ENCODE measurements at places on chromosomes 1 and 21.

GRCh38 chr1:10001016-10001665, 4.1 kb downstream of the RBP7 start:
- DNase-seq, result no peak

DNA sequence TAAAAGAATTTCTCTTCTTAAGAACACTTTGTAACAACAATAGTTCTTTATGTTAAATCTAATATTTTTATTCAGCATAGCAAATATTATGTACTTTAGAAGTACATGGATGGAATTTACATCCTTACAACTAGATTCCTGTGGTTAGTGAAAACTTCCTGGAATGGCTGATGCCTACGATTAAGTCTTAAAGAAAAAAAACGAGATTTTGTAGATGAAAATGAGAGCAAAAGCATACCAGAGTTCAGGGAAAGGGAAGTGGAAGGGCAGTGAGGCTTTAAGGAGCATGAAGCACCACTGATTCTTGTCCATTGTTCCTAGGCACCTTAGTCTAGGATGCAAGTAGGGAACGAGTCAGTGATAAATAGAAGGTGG, 26.7 kb downstream of the CFH start:
- peak; percentile 59 for DNase-seq

- DNase-seq, result no peak
Measured at GRCh38 chr1:170354690-170355089, 177.3 kb upstream of the GORAB start.

DNA sequence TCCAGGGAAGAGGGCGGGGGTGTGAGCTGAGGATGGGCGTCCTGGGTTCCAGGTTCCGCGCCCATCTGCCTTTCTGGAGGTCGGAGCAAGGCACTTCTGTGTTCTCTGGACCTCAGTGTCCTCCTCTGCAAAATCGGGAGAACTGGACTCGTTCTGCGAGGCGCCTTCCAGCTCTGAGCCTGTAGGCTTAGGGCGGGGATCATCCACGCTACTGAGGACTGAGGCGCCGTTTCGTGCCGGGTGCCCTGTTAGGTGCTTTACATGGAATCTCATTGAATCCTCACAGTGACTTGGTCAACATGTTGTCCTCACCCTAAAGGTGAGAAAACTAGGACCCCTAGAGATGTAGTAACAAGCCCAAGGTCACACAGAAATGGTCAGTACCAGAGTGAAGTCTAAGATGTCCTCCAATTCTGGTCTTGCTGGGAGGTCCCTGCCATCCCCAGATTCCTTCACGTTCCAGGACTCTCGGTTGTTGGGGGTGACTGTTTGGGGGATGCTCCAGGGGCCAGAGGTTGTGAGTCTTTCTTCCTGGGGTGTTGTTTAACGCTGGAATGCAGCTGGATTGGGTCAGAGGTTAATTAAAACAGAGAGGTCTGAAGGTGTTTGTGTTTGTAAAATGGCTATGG, 677 bp downstream of the PRKAA2 start:
- no peak for DNase-seq

DNA sequence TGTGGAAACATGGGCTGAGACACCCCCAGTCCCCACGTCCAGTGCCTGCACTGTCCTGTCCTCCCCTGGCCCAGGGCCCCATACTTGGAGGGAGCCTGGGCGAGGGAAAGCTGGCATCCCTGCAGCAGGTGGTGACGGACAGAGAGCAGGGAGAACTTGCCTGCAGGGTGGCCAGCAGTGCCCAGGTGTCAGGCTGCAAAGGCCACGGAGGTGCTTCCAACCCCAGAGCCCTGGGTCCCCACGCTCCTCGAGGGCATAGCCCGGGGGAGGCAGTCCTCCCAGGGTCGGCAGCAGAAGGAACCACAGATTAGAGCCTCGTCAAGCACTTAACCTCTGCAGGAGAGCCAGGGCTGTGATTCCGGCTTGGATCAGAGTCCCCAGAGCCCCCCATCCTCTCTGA, 77.5 kb downstream of the ARHGEF16 start:
- DNase-seq, result no peak

GRCh38 chr1:246181241-246181640, 325.8 kb downstream of the SMYD3 start:
- no peak for DNase-seq

GRCh38 chr1:187787736-187788135, 959.0 kb downstream of the PLA2G4A start:
- DNase-seq, result no peak

DNA sequence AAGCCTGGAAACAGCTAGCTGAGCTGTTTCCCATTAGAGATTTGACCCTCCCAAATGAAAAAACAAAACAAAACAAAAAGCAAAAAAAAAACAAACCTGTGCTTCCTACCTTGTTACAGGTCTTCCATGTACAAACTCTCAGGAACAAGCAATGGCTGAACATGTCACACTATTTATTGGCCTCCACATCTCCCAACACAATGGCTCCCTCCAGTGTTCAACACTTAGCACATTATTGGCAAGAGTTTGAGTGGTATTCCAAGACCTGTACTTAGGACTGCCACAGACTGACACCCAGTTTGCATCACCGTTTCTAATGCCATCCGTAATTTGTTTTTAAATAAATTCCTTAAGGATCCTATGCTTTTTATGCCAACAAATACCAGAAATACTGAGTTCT, 195.0 kb upstream of the OLFM3 start:
- no peak for DNase-seq

DNA sequence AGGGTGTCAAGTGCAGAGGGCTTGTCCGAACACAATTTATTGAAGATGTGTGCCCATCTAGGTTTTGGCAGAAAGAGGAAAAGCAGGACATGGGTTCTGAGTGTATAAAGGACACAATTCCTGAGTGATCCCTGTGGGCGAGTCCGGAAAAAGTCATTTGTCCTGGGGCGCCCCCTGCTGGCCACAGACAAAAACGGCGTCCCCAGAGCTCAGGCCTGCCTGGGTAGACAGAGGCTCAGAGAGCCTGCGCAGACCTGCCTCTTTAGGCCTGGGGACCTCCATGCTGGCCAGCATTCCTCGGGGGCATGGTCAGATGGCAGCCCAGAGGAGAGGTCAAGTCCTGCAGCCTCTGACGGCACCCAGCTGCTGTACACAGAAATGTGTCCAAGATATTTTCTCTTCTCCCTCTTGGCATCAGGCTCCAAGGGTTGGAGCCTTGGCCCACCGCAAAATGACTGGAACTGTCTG, 65.5 kb upstream of the LRP8 start:
- peak; percentile 33 for DNase-seq

GRCh38 chr1:86852289-86852688, 61.6 kb downstream of the SELENOF start:
- no peak for DNase-seq

DNA sequence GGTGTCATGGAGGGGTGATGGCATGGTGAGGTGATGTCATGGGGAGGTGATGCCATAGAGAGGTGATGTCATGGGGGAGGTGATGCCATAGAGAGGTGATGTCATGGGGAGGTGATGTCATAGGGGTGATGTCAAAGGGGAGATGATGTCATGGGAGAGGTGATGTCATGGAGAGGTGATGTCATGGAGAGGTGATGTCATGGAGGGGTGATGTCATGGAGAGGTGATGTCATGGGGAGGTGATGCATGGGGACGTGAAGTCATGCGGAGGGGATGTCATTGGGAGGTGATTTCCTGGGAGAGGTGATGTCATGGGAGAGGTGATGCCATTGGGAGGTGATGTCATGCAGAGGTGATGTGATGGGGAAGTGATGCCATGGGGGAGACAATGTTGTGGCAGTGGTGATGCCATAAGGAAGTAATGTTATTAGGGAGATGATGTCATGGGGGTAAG, 92.1 kb upstream of the C1orf174 start:
- DNase-seq, result no peak

DNA sequence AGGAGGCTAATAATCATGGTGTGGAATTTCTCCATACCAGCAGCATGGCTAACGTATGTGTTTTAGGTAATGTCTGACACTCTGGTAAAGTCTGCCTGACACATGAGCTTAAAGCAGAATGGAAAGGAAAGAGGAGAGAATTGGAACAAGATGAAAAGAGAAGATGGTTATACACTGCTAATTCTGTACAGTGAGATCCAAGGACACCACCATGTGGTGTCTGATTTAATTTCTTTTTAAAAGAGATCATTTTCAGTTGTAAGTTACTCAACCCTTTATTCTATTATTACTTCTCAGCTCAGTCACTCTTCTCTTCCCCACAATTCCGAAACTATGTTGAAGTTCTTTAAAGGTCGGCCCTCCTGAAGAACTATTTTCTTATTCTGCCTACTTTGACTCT, 15.6 kb downstream of the PRKAB2 start:
- no peak for DNase-seq

- no peak for DNase-seq
Measured at GRCh38 chr21:27122686-27123085, 155.8 kb upstream of the ADAMTS5 start.

GRCh38 chr1:180691322-180691913, 59.6 kb downstream of the XPR1 start:
- no peak for DNase-seq

DNA sequence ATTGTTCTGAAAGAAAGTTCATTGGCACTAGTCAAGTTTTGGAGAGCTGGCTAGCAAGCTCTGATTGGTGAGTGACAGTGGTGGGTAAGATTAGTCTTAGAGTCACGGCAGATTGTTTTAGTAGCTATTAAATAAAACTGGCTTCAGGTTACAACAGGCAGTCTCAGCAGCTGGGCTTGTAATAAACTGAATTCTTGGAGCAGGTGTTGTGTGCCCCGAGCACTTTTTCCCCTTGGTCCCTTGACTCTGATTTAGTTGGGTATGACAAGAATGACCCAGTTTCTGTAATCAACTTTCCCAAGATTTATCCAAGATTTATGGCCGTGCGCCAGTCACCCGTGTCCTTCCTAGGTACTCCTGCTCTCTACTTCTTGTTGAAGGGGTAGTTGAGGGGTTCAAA, 40.2 kb downstream of the TBCE start:
- DNase-seq, result no peak

- no peak for DNase-seq
Measured at GRCh38 chr1:162946701-162947100, 85.7 kb upstream of the CCDC190 start.

DNA sequence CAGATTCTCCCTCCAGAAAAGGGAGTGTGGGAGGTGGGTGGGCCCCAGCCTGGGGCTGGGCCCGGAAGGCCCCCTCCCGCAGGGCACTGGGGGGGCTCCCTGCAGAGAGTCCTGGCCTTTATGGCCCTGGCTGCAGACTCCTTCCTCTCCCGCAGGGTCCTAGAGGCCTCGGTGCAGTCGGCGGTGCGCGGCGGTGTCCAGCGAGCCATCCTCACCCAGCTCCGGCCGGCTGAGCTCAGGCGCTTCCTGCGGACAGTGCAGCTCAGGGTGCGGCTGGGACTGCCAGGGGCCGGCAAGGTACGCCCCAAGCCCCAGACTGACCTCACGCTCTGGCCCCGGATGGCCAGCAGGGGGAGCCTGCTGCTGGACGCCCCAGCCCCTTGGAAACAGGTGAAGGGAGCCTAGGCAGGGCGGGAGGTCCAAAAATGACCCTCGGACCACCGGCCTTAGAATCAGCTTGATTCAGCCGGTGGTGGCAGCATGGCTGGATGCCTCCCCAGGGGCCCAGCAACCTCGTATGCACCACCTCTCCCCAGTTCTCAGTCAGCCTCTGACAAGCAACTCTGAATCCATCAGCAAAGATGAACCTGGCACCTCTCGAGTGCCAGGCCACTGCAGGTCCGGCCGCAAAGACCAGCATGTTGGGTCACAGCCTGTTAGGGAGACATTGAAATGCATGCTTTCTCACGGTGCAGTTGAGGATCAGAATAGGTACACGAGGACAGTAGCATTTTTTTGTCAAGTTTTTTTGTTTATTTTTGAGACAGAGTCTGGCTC, 20.6 kb downstream of the MTHFR start:
- no peak for DNase-seq

GRCh38 chr1:11198851-11199594, 9.9 kb downstream of the ANGPTL7 start:
- DNase-seq, result no peak

- no peak for DNase-seq
Measured at GRCh38 chr1:43505077-43505780, 25.5 kb upstream of the PTPRF start.

DNA sequence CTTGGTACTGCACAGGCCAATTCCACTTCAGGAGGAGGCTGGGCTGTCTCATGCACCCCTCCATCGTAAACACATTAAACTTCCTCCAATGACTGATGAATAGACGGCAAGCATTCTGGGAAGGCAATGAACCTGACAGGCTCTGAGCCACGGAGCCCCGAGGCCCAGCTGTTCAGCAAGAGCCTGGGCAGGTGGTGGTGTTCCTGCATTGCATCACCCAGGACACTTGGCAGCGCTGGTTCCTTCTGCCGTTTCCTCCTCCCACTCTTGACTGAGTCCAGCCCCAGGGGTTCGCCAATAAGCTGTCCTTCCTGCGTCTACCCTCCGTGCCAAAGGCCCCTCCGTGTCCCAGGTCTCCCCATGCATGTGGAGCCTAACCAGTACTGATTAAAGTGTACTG, 109.8 kb downstream of the JAK1 start:
- DNase-seq, result no peak

- DNase-seq, result no peak
Measured at GRCh38 chr1:220833436-220833835, 45.8 kb upstream of the HLX start.

DNA sequence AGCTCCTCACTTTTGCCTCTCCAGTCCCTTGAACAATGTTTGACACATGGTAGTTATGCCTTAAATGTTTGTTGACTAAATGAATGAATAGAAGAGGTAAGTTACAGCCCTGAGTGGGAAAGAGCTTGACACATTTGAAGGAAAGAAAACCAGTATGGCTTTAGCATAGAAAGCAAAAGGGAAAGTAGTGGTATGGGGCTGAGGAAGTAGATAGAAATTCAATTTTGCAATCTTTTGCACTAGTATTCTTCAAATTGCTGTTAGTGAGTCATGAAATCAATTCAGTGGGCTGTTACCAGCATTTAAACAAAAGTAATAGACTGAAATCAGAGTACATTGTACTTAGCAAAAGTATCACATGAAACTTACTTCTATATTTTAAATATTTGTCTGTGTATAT, 21.1 kb downstream of the PLA2G4A start:
- DNase-seq, result no peak

- DNase-seq, result peak; percentile 36
Measured at GRCh38 chr1:101004061-101004460, 21.5 kb downstream of the DPH5 start.

DNA sequence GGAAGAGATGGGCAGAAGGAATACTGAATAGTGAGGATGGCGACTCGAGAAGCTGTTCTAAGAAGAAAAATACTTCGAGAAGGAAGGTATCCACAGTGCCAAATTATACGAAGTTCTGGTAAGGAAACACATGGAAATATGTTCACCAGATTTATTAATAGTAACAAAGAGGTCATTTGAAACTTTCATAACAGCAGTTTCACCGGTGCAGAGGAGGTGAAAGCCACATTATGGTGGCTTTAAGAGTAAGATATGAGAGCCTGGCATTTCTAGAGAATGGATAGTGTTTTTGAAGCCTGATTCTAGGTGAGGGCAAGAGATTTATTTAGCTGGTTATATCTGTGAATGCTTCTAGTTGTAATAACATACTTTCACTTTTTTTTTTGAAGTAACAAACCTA, 56.2 kb downstream of the DPYD start:
- DNase-seq, result no peak

GRCh38 chr1:19799230-19800075, at the start of gene TMCO4:
Gene TMCO4 (minus strand): TSS chr1:19799916. CDS start chr1:19780758, 19,158 bp downstream.
- peak; percentile 13 for DNase-seq
